ENCODE measurements at places on chromosomes 16 and 17.

DNA sequence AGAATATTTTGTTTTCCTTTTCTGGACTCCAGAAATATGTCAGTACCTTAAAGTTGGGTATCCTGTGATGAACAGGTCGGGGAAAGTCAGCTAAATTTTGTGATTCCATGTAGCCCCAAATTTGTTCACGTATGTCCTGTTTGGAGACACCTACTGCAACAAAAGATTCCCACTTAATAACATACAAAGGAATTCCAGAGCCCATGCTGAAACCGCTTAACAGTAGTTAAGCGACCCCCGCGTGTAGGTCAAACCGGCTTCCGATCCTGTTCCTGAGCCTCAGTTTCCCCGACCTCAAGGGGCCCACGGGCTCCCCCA is 477 bp downstream of the MTHFSD start:
- DNase-seq, result no peak

- no peak for DNase-seq
These were observed 115.2 kb downstream of the IRX5 start for GRCh38 chr16:55045756-55046460.

DNA sequence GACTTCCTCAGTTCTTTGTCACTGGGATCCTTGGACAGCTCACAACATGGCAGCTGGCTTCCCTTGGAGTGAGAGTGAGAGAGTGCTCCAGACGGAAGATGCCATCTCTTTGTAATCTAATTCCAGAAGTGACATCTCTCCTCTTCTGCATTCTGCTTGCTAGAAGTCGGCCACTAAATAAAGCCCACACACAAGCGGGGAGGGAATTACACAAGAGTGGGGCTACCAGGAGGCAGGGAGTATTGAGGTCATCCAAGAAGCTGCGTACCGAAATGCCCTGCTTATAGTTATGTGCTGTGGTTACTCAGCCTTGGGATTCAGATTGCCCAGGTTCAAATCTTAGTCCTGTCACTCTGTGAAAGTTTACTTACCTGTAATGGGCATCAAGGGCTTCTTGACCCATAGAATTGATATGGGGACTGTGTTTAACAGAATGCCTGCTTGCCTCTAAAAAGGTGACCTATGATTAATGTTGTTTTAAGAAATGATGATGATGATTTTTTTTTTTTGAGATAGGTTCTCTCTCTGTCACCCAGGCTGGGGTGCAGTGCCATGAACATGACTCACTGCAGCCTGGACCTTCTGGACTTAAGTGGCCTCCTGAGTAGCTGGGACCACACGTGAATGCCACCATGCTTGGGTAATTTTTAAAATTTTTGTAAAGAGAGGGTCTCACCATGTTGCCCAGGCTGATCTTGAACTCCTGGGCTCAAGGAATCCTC is 120.9 kb upstream of the HS3ST2 start:
- no peak for DNase-seq

GRCh38 chr17:4488989-4489595 is 9.6 kb upstream of the SPNS2 start:
- no peak for DNase-seq

- DNase-seq, result no peak
These were observed 410.6 kb downstream of the ZFHX3 start for GRCh38 chr16:72637306-72637705.

DNA sequence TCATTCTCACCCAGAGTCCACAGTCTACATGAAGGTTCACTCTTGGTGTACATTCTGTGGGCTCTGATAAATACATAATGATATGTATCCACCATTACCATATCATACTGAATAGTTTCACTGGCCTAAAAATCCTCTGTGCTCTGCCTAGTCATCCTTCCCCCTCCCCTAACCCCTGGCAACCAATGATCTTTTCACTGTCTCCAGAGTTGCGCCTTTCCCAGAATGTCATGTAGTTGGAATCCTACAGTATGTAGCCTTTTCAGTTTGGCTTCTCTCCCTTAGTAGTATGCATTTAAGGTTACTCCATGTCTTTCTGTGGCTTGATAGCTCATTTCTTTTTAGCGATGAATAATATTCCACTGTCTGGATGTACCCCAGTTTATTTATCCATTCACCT is 101.3 kb downstream of the NOG start:
- DNase-seq, result no peak

DNA sequence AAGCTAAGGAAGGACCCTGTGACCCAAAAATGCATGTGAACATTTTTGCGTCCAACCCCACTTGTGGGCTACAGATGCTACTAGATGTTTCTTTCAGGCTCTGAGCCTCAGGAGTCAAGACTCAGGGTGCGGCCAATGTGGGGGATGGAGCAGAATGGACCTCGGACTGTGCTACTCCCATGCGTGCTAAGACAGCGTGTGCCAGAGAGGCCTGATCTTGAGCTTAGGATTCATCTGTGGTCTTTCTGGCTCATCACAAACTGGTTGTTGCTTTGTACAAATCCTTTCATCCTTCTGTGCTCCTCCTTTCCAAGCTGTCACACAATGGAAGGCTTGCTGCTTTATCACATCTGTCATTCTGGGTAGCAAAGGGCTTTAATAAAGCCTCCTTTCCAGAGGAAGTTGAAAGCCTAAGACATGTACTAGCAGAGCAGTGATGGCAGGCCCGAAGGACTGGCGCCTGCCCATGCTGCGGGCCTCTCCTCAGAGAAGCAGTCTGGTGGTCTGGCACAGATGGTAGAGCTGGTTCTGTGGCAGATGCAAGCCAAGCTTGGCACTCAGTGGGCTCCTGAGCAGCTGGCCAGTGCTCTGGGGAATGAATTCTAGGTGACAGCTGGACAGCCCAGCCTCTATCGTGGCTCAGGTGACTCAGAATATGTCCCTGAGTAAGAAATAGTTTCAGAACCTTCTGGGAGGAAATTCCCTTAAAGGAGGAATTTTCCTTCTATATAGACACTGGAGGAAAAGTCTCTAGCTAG is 27.8 kb downstream of the COG4 start:
- no peak for DNase-seq

DNA sequence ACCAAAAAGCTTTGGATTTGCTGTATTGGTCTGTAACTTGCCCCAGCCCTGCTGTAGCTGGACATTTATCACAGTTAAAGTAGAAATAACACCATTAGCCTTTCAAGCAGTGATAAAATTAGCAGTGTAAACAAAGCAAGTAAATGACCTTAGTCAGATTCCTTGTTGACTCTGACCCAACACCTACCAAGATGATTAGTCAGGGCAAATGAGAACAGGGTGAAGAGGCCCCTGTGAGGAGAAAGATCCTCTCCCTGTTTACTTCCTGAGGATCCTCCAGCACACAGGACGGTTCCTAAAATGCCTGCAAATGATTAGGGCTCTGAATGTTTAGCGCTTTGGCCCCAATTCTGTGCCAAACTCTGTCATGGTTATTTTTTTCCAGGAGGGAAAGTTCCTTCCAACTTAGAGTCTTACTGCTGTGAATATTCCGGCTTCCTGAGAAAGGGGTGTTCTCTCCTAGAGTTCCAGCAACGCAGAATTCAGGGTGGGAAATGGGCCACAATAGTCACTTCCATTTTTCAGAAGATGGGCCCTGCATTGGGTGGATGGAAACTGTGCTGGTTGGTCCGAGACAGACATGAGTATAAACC is 259.0 kb upstream of the MYOCD start:
- no peak for DNase-seq
